ENCODE measurements at places on chromosomes 4 and X.

- DNase-seq, result no peak
Measured at GRCh38 chrX:100674705-100675104, 30.7 kb downstream of the SRPX2 start.

DNA sequence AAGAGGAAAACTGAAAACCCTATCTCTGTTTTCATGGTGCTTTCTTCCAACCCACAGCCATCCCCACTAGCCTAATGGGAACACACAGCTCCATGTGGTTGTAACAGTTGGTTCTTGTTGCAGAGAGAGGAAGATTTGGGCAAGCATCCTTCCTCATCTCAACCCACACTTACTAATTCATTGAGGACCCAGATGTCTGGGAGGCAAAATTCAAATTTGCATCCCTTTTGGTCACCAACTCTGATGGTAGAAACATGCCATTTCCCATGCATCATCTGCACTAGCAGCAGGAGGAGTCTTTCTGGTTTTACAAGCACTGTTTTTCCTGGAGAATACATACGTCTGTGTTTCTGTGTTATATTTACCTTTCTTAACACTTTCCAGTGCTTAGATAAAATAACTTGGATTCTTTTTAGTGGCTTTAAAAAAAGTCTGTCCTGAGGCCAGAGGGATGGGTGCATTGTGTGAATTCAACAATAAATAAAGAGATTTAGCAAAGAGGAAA, 301.0 kb downstream of the KCTD8 start:
- no peak for DNase-seq

GRCh38 chr4:10275696-10276095, 159.1 kb upstream of the WDR1 start:
- no peak for DNase-seq

GRCh38 chrX:124307253-124307907, 25.1 kb upstream of the TEX13D start:
- DNase-seq, result no peak

GRCh38 chr4:127071443-127071842, 561.3 kb upstream of the INTU start:
- no peak for DNase-seq

- no peak for DNase-seq
Measured at GRCh38 chrX:73401591-73402266, 45.1 kb upstream of the CDX4 start.

- no peak for DNase-seq
Measured at GRCh38 chr4:108324450-108324849, 155.7 kb upstream of the LEF1 start.

- DNase-seq, result no peak
Measured at GRCh38 chrX:71661919-71662318, 5.4 kb upstream of the LOC101059915 start.

- no peak for DNase-seq
Measured at GRCh38 chrX:30521440-30522182, 56.0 kb downstream of the TASL start.

- no peak for DNase-seq
Measured at GRCh38 chr4:73869130-73870055, at the start of gene CXCL1. TSS of gene CXCL1 (plus strand) at chr4:73869393. CDS start at chr4:73869471, 78 bp downstream.

- peak; percentile 51 for DNase-seq
Measured at GRCh38 chrX:4710618-4711433, 997.4 kb upstream of the PRKX start.

DNA sequence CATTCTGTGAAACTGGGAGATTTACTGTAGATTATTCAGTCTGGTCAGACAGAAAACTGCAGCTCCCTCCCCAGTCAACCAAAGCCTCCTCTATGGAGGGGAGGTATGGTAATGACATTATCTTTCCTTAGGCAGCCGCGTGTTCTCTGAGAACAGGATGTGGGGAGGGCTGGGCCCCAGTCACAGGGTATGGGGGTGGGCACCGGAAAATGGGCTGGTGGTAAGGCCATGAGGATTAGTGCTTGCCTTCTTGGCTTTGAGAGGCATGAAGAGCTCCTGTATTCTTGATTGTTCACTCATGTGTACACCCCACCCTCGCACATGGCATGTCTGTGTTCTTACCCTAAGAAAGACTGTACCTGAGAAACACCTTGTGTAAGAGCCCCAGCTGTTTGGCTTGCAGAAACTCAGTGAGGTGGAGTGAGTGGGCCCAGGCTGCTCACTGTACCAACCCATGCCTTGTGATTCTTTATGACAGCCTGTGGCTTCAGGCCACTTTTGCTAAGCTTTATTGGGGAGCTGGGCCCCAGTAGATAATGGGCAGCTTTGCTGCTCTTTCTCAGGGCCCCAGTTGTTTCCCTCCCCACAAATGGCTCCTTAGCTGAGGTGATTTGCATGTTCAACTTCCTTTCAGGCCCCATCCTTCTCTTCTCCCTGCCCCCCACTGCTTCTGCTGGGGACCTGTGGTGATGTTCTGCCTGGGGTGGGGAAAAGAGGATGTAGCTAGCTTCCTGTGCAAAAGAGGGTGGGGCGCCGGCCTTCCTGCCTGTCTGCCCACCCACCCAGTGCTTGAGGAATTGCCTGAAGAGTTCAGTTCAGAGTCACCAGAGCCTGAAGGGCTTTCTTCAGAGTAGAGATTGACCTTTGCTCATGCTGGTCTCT, 30.7 kb downstream of the MSN start:
- no peak for DNase-seq

DNA sequence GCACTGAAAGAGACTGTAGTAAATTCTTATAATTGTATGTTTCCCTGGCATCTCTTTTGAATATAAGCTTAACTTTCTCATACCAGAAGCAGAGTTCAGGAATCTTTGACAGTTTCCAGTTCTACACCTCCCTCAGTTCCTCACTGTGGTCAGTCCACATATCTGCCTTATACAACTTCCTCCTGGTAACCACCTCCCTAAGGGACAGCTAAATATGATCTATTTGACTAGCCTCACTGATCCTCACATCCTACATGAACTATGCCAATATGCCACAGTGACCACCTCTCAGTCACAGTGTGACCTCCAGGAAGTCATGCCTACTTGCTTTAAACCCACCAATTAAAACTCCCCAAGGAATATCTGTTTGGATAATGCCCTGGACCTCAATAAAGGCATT, 51.6 kb upstream of the HDAC8 start:
- DNase-seq, result no peak

All from epithelial cell of prostate (primary cell).